Activated naive CD8-positive, alpha-beta T cell treated with anti-CD3 and anti-CD28 coated beads, Interleukin-2, amount 10 ng/mL, durations not matched to agents 7 days and 5 days (primary cell): ENCODE measurements at places on chromosomes 13 and 19. TPM values are rescaled to one million over a fixed set of nuclear protein-coding genes. Genes with fewer than 3 reads are reported as not detected.

Gene CCDC70
- not detected for total RNA-seq

Gene MYH14
- total RNA-seq, result not detected

Gene APOC4
- not detected for total RNA-seq

Gene CABP5
- not detected for total RNA-seq

DNA sequence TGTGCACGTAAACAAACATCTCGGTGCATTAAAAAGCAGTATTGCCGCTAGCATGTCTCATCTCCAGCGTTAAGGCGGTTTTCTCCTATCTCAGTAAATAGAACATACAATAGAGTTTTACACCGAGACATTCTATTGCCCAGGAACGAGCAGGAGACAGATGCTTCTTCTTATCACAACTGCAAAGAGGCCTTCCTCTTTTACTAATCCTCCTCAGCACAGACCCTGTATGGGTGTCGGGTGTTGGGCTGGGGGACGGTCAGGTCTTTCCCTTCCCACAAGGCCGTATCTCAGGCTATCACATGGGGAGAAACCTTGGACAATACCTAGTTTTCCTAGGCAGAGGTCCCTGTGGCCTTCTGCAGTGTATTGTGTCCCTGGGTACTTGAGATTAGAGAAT, 21.2 kb downstream of the ZNF233 start:
- no peak overlapping the region for H3K4me3 ChIP-seq
- H3K36me3 ChIP-seq, result peaks cover 8% of the 10 kb centered on the region
- H3K27me3 ChIP-seq, result no peaks in the 10 kb centered on the region

GRCh38 chr13:80359414-80359777, 18.5 kb upstream of the SPRY2 start:
- peaks cover 5% of the 10 kb centered on the region for H3K27me3 ChIP-seq
- DNase-seq, result no peak
- H3K36me3 ChIP-seq, result no peaks in the 10 kb centered on the region
- no peaks in the 10 kb centered on the region for H3K4me1 ChIP-seq
- no peak overlapping the region for H3K4me3 ChIP-seq

DNA sequence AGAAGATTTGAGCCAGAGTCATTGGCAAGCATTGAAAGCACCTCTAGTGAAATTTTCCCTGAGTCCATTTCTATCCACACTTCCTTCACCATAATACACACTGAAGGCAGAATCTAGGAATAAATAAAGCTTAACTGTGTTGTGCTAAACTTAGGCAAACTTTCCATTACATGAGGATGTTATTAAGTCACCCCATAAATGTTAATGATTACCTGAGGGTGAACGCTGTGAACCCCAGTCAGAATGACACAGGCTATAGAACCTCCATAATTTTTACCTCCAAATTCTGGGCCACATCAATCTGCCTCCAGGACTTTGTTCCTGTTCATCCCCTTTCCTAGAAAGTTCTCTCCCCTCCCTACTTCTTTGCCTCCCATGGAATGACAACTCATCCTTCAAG, 71.0 kb downstream of the RAP2A start:
- no peak overlapping the region for H3K4me3 ChIP-seq
- DNase-seq, result no peak
- no peaks in the 10 kb centered on the region for H3K4me1 ChIP-seq
- H3K36me3 ChIP-seq, result no peaks in the 10 kb centered on the region

DNA sequence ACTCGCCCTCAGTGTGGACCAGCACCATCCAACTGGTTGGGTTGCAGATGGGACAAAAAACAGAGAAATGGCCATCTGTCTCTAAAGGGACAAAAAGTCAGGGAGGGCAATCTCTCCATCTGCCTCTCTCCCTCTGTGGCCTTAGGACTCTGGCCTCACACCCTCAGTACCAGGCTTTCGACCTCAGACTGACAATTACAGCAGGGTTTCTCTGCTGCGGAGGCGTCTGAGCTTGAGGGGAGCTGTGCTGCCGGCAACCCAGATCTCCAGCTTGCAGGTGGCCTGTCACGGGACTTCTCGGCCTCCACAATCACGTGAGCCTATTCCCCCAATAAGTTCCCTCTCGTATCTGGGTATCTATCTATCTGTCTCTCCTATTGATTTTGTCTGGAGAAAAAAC, 27.7 kb downstream of the MLLT1 start:
- no peak overlapping the region for H3K27ac ChIP-seq
- peaks cover 8% of the 10 kb centered on the region for H3K4me1 ChIP-seq
- H3K4me3 ChIP-seq, result no peak overlapping the region
- peaks cover 18% of the 10 kb centered on the region for H3K36me3 ChIP-seq
- H3K27me3 ChIP-seq, result no peaks in the 10 kb centered on the region

DNA sequence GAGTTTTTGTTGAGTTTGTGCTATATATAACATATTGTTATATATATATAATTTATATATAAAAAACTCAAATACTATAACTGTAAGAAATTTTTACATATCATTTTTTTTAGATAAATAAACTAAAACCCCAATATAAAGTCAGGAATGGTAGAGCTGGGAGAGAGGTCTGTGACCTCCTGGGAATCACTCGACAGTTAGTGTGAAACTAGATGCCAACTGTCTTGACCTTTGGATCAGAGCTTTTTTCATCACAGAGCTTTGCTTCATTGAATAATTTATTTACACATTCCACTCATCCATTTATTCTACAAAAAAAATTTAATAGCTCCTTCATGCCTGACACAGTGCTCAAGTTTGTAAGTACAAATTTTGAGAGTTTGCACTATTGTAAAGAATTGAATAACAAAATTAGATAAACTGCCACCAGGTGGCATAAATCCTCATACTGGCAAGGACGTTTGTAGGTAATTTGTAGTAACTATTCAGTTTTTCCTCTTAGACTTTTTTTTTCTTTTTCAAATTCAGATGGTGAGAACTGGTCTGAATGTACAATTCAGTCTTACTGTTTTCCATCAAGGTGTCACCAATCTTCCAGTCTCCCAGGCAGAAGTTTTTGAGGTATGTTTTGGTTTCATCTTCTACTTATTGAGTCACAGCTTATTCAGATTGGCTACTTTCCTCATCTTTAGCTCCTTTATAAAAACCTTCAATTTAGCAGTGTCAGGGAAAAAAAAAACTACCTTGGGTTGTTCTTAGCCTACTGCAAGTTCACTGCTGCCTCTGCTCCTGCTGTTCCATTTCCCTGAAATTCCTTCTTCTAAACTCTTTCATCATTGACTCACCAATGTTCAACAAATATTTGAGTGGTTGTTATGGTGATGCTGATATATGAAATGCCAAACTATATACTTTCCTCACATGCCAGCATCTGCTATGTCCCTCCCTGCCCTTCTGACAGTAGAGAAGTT, 28.7 kb downstream of the LACC1 start:
- DNase-seq, result no peak
- H3K36me3 ChIP-seq, result no peaks in the 10 kb centered on the region
- H3K4me3 ChIP-seq, result no peak overlapping the region
- peaks cover 1% of the 10 kb centered on the region for H3K4me1 ChIP-seq
- H3K27me3 ChIP-seq, result peaks cover 25% of the 10 kb centered on the region

- H3K4me3 ChIP-seq, result no peak overlapping the region
- H3K36me3 ChIP-seq, result no peaks in the 10 kb centered on the region
Measured at GRCh38 chr19:28242317-28242927, 970.5 kb downstream of the UQCRFS1 start.
